ENCODE measurements at places on chromosomes 11 and 22.
A peak's percentile ranks its signal among the peaks of the same experiment; 100 is the strongest.

DNA sequence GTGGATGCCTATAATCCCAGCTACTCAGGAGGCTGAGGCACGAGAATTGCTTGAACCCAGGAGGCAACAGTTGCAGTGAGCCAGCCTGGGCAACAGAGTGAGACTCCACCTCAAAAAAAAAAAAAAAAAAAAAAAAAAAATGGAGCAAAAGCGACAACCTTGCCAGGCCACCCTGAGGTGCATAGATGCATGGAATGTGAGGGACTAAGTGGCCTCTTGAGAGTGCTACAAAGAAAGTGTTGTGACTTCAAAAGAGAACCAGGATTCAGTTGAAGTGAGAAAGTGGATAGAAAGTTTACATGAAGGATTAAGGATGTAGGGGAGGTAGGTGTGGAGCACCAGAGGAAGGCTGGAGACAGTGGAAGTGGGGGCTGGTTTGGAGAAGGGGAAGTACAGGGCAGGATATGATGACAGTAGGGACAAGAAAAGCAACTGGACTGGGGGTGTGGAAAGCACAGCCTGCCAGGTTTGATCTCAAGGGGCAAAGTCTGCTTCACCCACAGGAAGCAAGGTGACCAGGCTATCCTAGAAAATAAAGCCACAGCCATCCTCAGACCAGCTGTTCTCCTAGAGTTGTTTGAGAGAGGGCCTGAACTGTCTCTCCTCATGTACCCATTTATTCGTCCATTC, 36.0 kb upstream of the OLFML1 start:
- DNase-seq = no peak

- DNase-seq = no peak
Measured at GRCh38 chr11:99814738-99815137, 794.0 kb downstream of the CNTN5 start.

- no peak for DNase-seq
Measured at GRCh38 chr11:74839971-74840370, 91.3 kb downstream of the RNF169 start.

GRCh38 chr11:60854847-60855725, 664 bp downstream of the PTGDR2 start:
- DNase-seq = no peak

- no peak for DNase-seq
Measured at GRCh38 chr11:776561-777287, 563 bp downstream of the GATD1 start.

DNA sequence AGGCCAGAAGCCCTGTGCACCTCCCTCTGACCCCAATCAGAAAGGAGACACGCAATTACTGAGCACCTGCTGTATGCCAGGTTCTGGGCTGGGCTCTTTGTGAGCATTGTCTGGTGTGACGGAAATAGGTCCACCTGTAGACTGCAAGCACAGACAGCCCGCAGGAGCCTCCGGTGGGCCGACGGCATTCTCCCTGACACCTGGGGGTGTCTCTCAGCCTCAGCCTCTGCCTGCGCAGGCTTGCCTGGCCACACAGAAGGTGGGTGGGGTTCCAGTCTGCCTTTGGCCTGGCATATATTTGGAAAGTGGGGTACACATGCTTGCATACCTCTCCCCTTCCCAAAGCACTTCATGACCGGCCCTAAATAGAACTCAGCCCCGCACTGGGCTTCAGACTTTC, 129.3 kb downstream of the BUD13 start:
- DNase-seq = no peak

DNA sequence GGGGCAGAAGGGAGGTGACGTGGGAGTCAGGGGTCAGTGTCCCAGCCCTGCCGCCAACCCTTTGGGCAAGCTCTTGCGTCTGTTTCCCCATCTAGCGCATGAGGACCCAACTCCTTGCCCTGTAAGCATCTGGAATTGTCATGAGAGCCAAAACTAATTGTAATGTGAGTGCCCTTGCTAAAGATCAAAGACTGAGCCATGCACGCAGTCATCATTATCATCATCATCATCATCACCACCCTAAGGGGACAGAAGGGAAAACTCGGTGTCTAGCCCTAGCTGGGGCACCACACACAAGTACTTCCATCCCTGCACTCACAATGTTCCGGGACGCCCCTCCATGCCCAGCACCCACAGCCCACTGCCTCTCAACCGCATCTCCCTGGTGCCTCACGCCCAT, 2.5 kb downstream of the LIF start:
- DNase-seq = no peak

DNA sequence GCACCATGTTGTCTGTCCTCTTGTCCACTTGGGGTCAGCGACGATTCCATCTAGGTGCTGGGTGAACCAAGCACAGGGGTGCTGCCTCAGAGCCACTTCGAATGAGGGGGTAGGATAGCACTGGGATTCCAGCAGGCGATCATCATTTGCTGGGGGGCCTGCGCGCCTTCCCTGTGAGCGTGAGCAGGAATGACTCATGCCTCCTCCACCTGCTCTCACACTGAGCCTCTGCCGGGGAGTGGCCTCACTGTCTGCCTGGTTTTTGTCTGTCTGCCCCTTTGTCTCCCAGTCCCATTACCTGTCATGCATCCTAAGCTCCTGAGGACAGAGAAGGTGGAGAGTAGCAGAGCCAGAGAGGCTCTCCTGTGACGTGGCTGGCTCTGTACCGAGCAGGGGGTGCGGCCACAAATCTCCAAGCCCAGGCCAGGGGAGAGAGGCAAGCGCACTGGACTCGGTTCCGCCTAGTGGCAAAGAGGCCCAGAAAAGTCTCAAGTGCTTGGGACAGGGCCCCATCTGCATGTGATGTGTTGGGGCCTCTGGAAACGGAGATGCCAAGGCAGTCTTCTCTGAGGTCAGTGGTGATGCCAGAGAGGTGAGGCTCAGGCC, 30.8 kb downstream of the RSPH14 start:
- no peak for DNase-seq

DNA sequence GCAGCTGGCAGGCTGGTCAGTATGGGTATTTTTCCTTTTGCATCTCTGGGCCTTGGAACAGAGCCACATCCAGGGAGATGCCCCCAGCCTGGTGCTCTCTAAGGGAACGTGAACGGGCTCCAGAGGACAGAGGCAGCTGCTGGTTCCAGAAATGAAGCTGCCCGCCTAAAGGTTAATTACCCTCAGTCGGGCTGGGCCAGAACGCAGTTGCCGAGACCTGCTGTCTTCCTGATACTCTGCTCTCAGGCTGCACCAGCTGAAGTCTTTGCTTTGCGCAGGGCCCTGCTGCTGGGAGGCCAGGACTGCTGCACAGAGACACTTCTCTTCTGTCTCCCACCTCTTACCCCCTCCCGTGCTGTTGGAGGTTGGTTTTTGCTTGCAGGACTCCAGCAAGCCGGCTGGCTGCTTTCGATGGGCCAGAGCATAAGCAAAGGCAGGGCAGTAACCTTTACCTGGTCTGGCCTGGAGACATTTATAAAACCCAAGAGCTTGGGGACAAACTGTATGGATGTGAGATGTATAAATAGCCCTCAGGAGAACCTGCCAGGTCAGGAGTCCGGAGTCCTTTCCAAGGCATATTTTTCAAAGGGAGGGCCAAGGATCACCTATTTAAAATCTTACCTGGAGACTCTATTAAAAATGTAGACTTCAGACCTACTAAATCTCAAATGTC, 197.1 kb downstream of the GRIK4 start:
- DNase-seq = no peak

- peak; percentile 77 for DNase-seq
Measured at GRCh38 chr11:92269021-92269420, 44.4 kb downstream of the FAT3 start.

DNA sequence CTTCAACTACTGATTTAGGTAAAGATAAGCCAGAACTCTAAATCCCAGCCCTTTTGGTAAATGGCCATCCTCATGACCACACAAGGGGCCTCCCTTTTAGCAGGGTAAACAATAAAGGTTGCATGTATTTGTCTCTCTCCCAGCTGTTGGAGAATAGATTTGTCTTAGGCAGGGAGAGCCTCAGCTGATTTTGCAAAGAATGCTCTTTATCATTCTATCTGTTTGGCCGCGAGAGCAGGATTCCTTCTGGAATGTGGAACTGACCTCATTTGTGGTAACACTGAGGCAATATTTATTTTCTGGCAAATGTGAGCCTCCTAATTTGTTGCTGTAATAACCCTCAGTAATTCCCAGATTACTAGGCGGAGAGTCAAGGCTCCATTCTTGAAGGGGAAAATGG, 15.3 kb downstream of the PTS start:
- peak; percentile 64 for DNase-seq

- peak; percentile 65 for DNase-seq
Measured at GRCh38 chr11:61187505-61188130, 15.7 kb upstream of the PGA3 start.

DNA sequence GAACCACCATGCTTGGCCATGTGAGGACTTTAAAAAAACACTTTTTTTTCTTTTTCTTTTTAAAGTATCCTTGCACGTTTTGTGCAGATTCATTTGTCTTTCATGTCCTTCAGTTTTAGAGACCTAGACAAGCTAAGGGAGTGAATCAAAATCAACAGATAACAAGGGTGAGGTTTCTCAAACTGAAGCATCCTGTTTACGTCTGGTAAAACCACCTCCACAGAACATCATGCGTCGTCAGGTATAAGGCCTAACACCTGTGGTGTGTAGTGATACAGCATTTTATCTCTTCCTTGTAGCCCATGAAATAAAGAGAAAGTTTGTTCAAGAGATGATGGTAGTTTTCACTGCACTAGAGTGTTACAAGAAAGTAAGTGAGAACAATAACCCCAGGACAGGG, 26.3 kb upstream of the CSF2RB start:
- no peak for DNase-seq

GRCh38 chr22:50267591-50268390, 2.4 kb downstream of the MAPK11 start:
- DNase-seq = peak; percentile 54

Data from fibroblast of skin of abdomen (primary cell).